GM12891 (cell line): ENCODE measurements at places on chromosomes 12 and 14.
A peak's percentile ranks its signal among the peaks of the same experiment; 100 is the strongest.

- DNase-seq = no peak
Measured at GRCh38 chr12:68627673-68628319, 17.1 kb downstream of the RAP1B start.

DNA sequence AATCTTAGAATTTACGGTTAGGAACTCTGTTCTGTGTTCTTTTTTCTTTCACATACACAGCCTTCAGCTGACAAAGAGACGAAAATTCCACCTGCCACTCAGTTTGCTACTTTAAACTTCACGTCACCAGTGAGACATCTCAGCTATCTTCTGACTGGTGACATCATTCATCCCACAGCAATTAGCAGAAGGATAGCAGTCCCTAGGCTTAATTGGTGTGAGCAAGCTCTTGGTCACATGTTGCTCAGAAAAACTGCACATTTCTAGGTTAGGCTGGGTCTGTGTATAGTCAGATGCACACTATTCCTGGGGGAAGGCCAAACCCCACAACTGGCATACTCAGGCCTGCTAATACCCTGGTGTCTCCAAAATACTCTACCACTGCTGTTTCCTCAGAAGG, 23.9 kb downstream of the SLC7A7 start:
- DNase-seq = no peak

DNA sequence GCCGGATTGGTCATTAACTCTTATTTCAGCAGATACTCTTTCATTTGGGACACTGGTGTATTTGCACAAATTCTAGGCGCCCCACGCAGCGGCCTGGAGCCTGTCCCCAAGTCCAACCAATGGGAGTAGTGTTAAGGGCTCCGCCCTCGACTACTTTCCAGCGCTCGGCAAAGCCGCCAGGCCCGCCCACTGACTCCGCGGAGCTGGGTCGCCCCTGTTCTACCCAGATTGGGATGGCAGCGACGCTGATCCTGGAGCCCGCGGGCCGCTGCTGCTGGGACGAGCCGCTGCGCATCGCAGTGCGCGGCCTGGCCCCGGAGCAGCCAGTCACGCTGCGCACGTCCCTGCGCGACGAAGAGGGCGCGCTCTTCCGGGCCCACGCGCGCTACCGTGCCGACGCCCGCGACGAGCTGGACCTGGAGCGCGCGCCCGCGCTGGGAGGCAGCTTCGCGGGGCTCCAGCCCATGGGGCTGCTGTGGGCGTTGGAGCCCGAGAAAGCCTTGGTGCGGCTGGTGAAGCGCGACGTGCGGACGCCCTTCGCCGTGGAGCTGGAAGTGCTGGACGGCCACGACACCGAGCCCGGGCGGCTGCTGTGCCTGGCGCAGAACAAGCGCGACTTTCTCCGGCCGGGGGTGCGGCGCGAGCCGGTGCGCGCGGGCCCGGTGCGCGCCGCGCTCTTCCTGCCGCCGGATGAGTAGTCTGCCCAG, at the start of gene ACOT6:
ACOT6 (plus strand) TSS at position 179 of the 707 bp plus-strand sequence; CDS start at position 234, 55 bp downstream.
- DNase-seq = peak; percentile 63

DNA sequence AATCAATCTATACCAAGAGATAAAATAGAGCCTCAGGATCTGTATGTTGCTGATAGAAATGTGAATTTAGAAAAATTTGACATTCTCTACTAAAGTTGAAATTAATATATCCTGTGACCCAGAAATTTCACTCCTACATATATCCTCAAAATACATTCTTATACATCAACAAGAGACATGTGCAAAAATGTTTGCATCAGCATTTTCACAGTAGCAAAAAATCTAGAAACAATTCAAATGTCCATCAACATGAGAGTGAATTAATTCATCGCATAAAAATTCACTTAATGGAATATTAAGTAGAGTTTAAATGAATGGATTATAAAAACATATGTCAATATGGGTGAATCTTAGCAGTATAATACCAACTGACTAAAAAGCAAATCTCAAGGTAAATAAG, 80.8 kb downstream of the GPR65 start:
- DNase-seq = no peak

DNA sequence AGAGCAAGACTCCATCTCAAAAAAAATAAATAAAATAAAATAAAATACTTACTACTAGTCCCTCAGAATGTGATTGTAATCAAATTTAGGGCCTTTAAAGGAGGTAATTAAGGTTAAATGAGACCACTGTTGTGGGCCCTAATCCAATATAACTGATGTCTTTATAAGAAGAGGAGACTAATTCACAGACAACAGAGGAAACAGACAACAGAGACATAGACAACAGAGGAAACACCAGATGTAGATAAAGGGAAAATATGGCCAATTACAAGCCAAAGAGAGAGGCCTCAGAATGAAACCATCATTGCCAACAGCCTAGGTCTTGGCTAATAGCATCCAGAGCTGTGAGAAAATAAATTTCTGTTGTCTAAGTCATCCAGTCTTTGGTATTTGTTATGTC, 669.0 kb upstream of the FOXG1 start:
- no peak for DNase-seq

GRCh38 chr14:69473946-69474345, 10.6 kb upstream of the PLEKHD1 start:
- no peak for DNase-seq

DNA sequence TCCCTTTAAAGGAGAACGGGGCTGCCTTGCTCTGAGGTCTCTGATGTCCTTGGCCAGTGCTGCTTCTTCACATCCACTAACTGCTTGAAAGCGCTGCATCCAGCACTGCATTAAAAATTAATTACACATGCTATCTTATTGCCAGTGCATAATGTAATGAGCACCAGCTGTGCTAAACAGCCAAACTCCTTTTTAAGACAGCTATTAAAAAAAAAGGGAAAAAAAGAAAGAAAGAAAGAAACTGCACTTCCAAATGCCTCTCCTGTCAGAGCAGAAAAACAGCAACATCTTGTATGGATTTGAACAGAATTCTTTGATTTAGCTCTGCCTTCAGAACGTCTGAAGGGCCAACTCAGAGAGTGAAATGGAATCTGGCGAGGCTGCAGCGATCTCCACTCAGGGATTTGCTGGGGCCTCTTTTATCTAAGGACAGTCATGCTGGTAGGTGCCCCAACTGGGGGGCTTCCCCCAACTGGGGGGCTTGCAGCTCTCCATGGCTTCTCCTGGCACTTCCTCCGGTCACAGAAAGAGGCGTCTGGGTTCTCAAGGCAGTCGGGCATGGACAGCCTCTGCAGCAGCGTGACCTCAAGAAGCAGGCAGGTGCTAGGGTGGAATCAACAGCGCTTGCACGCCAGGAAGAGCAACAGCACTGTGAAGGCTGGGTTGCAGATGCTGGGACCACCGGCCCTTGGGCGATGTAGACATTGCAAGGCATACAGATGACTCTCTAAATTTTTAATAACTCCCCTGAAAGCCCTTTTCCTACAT, 46.4 kb downstream of the BCL11B start:
- DNase-seq = no peak

GRCh38 chr12:53056901-53057300, 7.0 kb downstream of the TNS2 start:
- DNase-seq = no peak

- DNase-seq = no peak
Measured at GRCh38 chr14:51453869-51454268, 197.8 kb upstream of the FRMD6 start.

DNA sequence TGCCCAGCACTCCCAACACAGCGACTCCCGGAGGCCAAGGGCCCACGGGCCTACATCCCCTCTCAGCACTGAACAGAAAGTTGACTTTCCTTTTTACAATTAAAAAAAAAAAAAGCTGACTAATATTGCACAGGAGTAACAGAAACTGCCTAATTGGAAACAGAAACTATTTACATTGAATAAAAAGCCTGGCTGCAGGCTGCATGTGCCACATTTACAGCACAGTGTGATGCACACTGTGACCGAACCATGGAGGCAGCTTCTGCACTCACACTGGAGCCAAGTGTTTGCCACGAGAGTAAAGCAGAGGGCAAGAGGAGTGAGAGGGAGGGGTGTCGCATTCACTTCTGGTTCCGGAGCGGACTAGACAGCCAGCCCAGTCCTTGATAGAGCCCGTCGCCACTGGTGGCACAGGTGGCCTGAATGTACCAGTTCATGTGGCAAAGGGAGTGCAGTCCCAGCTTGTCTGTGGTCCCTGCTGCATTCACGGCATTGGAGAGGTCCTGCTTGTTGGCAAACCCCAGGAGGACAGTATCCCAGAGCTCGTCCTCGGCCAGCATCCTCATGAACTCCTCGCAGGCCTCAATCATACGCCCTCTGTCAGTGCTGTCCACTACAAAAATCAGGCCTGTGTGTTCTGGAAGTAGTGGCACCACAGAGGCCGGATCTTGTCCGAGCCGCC, 59.2 kb downstream of the SPPL3 start:
- no peak for DNase-seq

- no peak for DNase-seq
Measured at GRCh38 chr12:44286336-44286735, 450.5 kb downstream of the TMEM117 start.

DNA sequence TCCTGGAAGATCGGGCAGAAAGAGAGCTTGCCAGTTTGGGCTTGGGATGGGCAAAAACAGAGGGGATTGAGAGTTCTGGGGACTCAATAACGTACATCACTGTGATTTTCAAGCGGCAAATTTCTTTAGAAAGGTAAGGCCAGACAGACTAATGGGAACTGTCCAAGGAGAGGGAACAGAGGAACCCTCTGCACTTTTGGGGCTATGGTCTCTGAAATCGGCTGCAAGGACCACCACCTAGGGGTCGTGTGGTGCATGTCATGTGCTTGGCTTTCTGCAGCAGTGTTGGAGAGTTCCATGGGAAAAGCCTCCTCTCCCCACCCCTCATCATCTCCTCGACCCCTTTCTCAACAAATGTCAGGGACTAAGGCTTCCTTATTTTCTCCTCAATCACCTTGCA, 79.6 kb downstream of the PPM1A start:
- no peak for DNase-seq

DNA sequence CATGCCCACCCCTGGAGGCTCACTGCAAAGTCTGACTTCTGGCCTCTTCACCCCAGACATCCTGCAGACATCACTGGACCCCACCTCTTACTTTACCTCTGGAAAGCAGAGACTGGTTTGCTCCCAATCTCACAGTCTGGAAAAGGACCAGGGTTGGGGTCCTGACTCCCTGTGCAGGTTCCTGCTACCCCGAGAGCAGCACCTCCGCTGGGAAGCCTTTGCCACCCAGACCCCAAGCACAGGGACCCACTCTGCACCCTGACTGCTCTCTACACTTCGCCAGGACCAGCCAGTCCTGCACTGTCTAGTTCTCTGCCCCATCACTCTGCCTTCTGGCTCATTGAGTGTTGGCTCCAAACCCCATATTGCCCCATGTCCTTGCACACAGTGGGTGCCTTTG, 16.0 kb downstream of the FOXN4 start:
- DNase-seq = no peak

DNA sequence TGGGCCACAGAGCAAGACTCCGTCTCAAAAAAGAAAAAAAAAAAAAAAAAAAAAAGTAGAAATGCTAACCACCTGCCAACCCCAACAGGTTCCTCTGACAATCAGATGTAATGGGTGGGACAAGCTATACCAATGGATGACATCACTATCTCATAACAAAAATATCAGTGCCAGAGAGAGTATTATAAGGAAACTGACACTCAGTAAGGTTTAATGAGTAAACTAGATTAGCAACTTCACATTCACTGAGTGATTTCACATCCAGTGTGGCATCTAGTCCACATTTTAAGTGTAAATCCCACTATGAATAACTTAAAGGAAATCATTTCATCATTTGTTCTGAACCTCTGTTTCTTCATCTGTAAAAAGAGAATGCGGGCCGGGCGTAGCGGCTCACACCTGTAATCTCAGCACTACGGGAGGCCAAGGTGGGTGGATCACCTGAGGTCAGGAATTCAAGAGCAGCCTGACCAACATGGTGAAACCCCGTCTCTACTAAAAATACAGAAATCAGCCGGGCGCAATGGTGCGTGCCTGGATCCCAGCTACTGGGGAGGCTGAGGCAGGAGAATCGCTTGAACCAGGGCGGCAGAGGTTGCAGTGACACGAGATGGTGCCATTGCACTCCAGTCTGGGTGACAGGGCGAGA, 1.8 kb downstream of the SART3 start:
- DNase-seq = no peak

DNA sequence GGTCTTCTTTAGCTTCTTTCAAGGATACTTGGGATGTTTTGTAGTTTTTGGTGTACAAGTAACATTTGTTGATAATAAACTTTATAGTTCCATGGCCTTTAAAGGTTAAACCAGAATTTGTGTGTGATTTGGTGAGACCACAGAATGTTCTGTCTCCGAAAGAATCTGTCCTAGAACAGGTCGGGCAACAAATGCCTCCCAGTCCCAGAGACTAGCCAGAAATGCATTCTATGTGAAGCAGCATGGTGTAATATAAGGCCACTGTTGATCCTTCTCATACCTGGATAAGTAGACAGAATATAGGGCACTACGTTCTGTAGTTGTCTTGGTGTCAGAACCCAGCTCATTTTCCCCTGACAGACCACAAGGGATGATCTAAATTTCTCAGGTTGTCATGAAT, 10.0 kb downstream of the STYK1 start:
- no peak for DNase-seq

GRCh38 chr12:96327889-96328288, 72.3 kb downstream of the CDK17 start:
- DNase-seq = no peak

DNA sequence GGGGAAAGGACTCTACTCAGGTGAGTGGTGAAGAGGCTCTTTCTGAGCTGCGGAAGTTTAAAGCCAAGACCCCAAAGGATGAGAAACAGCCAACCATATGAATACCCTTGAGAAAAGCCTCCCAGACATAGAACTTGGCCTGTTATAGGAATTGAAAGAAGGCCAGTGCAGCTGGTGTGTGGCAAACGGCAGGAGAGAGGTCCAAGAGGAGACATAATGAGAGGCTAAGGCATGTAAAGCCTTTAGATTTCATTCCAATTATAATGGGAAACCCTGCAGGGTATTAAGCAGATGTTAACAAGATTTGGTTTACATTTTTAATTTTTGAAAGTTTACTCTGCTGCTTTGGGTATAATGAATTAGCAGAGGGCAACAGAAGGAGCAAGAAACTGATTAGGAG, 552.1 kb upstream of the FBXO33 start:
- no peak for DNase-seq

- DNase-seq = no peak
Measured at GRCh38 chr14:71411738-71412137, 504.5 kb downstream of the PCNX1 start.

GRCh38 chr14:102538602-102539543, 29.3 kb upstream of the ANKRD9 start:
- DNase-seq = no peak

DNA sequence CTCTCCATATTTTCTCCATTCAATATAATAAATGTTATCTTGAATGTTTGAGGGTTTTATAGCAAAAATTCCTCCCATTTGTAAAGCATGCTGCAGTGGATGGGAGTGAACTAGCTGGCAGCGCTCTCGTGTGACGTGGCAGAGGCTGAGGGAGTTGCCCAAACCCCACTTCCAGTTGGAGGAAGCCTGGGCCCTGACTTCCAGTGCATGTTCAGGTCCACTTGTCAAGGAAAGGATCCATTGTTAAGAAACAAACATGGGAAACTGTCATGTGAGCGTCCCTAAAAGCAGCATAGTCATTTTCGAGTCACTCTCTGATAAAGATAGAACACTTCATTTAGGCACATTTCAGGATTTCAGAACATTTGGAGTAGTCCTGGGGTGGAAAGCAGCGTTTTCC, 116.6 kb downstream of the SLC25A47 start:
- no peak for DNase-seq
